ENCODE measurements at places on chromosomes 4 and X.
A peak's percentile ranks its signal among the peaks of the same experiment; 100 is the strongest.

DNA sequence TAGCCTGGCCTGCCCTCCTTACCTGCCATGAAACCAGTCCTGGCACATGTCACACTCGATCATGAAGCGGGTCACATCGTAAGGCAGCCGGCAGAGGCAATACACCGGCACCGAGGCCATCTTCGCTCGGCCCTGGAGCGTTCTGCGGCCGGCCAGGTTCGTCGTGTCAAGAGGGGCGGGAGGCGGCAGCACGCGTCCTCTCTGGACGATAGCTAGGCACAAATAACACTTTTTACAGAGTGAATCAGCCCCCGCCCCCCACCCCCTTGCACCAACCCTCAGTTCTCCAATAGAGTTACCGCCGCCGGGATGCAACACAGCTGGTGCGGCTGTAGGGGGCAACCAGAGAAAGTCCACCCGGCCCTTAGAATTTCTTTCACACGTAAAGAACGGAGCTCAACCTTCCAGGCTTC lies 1.7 kb downstream of the PHF8 start:
- peak; percentile 33 for DNase-seq

- no peak for DNase-seq
Measured at GRCh38 chr4:125734504-125734903, 419.7 kb downstream of the FAT4 start.

GRCh38 chrX:46549914-46550313 lies 4.7 kb upstream of the ZNF674 start:
- DNase-seq, result no peak

- DNase-seq, result no peak
Measured at GRCh38 chrX:281166-281999, at the start of gene PLCXD1. PLCXD1 (plus strand) TSS chrX:281381; CDS start chrX:284188, 2,807 bp downstream.

- DNase-seq, result no peak
Measured at GRCh38 chr4:177322881-177323280, 13.2 kb downstream of the NEIL3 start.

DNA sequence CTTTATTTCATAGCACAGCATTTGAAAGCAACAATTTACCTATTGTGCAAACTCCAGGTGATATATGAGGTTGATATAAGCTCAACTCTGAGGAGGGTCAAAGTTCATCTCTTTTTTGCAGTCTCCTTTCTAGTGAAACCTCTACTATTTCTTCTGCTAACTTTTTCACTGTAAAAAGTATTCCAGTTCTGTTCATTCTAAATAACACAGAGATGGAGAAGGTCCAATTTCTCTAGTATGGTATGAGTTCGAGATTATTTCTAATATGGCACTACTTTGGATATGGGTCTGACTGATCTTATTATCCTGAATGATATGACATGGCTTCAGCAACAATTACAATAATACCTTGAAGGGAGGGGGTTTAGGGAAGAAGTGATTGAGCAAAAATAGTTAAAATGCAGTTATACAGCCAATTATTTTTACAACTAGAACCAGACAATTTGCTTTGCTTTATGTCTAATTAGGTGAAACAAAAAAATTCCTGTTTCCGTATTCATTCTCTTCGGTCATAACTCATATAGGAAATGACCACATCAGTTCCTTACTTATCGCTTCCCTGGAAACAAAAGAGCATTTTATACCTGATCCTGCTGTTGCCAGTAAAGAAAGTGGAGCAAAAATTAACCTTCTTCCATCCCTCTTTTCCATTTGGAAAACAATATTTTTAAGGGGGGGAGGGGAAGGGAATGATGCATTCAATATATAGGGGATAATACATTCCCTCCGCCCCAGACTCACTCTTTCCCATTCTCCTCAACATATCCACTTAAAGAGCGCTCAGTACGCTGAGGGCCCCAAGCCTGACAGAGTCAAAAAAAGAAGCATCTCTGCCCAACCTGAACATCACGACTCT lies 1.0 kb downstream of the TBC1D9 start:
- DNase-seq, result no peak

DNA sequence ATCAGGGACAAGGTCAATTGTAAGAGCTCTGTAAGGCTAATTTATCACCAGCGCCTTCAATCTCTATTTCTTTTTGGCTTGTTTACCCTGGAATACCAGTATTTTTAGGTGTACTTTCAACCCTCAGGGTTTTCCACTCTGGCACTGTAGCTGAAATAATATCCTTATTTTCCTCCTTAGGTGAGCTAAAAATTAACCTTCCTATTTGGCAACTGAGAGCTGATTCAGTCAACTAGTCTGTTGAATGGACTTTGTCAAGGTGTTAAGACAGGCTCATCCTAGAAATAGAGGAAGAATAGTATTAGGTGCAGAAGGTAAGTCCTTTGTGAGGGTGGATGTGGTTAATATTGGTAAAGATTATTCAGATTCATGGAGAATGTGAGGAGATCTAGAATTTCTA lies 101.3 kb upstream of the BANK1 start:
- no peak for DNase-seq

DNA sequence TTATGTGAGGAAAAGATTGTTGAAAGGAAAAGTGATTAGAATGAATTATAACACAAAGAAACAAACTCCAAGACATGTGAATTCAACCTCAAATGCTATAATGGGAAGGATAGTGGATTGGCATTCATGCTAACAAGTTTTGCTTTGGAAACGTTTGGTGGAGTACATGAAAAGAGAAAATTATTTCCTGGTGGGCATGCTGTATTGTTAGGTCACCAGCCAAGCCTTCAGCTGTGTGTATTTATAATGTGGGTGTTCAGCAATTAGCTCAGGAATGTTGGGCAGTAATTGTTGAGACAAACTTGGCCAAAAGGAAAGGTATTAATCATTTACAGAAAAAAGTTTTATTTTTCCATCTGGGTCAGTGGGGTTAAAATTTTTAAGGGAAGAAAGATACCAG lies 198.9 kb upstream of the ARSJ start:
- DNase-seq, result no peak

DNA sequence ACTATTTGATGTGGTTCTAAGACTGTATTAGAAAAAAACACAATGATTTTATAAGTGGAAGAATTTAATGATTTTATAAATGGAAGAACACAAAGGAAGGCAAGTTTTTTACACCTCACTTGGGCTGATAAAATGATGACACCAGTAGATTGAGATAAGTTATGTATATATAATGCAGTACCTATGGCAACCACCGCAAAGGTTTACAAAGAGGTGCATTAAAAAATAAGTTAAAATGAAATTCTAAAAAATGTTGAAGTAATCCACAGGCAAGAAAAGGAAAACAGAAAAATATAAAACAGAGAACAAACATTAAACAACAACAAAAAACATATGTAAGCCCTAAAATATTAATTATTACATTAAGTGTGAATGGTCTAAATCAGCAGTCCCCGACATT lies 490.9 kb upstream of the AADAT start:
- DNase-seq, result no peak

DNA sequence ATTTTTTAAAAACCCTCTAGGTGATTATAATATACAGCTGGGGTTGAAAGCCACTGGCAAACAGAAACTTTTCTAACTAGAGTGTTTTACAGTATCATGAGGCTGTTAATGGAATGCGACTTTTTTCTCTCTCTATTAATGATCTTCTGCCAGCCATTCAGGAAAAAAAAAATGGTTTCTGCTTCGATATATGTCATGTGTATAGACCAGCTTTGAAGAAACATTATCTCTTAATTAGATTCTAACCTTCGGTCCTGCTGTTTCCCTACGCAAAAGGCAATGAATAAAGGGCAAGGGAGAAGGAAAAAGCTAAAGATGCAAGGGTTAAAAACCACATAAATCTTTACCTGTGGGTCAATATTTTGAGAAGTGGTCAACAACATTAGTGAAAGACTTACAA lies 1662.1 kb upstream of the TENM3 start:
- no peak for DNase-seq

DNA sequence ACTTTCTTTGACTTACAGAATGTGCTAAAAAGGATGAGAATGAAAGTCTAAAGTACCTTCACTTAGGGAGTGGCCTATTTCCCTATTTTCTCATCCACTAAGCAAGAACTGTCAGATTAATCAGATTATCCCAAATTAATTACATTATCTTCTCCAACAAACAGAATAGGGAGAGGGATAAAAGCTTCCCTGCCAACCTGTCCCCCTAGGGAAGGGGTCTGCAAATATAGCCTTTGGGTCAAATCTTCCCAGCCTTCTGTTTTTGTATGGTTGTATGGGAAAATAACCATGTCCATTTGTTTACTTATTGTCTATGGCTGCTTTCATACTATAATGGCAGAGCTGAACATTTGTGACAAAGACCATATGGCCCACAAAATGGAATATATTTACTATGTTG lies 57.1 kb upstream of the USP38 start:
- DNase-seq, result no peak

- no peak for DNase-seq
Measured at GRCh38 chr4:81839347-81840042, 367.8 kb upstream of the RASGEF1B start.

DNA sequence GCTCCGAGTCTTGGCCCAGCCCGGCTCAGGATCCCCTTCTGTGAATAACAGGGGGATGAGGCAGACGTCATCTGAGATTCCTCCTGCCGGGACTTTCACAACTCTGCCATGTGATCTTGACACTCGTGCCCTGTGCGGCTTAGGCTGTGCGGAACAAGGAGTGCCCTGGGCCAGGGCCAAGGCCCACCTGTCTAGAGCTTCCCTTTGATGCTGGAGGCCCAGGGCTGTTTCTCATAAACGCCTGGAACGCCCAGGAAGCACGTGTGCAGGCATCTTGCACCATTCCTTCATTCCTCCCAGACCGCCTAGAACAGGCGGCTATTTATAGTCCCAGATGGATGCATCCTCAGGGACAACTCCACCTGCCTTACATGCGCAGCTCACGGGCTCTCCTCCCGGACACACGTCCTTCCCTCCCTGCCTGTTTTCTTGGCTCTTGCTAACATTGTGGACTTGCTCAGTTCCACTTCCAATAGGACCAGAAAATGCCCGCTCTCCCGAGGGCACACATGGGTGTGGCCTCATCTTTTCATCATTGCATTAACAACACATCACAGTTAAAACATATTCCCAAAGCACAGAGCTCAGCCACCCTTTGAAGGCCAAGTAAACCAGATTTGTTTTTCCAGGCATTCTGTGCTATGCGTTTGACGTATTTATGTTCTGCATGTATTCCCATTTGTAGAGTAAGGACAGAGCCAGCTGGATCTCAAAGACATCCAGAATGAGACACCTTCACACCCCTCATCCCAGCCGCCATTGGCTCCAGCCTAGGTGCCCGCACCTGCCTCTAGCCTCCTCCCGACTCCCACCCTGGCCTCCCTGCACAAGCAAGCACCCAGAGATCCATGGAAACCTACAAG lies 57.2 kb downstream of the ABLIM2 start:
- DNase-seq, result peak; percentile 84

GRCh38 chr4:7003879-7004240 lies 39.3 kb upstream of the TADA2B start:
- no peak for DNase-seq

DNA sequence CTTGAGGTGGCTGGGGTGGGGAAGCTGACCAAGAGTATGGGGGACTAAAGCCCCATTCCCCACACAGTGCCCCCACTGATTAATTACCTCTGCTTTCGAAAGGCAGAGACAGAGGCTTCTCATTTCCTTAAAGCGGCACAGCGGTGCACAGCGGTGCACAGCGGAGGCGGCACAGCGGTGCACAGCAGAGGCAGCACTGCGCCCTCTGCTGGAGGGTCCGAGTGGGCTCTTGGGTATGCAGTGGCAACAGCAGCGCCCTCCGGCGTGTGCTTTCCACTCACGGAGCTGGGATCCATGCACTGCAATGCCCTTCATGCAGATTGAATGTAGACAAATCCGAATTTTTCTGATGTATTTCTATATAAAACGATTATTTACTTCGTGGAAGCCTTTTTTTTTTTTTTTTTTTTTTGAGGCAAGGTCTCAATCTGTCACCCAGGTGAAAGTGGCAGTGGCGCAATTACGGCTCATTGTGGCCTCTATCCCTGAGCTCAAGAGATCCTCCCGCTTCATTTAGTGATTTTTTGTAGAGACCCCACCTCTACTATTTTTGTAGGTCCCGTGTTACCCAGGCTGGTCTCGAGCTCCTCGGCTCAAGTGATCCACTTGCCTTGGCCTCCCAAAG lies 19.7 kb upstream of the PRPS2 start:
- peak; percentile 66 for DNase-seq

Data from transverse colon (tissue), 4 donors.